ENCODE measurements at places on chromosomes 5 and 9.

DNA sequence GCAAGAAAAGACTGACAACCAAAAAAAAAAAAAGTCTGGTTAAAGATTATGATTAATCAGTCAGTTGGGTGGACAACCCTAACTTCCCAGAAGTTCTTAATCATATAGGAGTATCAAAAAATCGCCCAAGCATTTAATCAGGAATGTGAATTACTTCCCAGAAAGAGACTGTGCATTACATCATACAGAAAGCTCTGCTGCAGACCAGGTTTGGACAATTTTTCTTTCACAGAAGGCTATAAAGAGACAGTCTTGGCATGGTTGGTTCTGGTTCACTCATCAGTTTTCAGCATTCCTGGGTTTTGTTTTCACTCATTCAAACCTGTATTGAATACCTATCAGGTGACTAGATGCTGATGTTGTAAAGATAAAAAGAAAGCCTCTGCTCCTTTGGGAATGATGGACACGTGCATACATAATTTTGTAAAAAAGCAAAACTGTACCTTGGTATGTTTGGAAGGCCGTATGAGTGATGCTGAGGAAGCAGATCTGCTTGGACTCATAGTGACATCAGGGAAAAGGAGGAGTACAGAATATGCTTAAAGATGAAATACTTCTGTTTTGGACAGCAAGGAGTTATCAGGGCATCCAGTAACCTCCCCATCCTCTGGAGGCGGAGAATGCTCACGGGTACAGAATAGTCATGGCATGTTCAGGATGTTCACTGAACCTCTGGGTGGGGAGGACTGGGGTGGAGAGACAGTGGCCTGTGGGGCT, 178.4 kb downstream of the GNA14 start:
- no peak for DNase-seq

GRCh38 chr5:80755626-80756025, 100.8 kb upstream of the DHFR start:
- DNase-seq: no peak

- DNase-seq: no peak
These were observed 1.7 kb upstream of the TENT4A start for GRCh38 chr5:6711409-6712141.

GRCh38 chr9:123300554-123300953, 32.2 kb upstream of the STRBP start:
- DNase-seq: no peak

DNA sequence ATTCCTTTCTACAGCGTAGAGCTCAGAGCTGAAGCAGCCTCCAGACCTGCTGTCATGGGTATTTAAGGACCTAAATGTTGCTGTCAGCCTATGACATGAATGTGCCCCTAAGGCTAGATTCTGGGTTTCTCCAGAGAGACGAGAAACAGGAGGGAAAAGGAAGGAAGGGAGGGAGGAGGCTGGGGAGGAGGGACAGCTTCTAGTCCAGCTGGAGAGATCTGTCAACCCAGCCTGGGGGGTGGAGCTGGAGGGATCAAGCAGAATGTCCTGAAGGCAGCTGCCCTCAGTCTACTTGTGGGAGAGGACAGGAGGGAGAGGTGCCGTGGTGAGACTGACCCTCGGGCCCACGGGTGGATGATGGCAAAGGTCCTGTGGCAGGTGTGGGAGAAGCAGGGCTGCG, 1.1 kb upstream of the DBH start:
- no peak for DNase-seq

GRCh38 chr9:87465816-87466215, 31.9 kb upstream of the DAPK1 start:
- DNase-seq: no peak

DNA sequence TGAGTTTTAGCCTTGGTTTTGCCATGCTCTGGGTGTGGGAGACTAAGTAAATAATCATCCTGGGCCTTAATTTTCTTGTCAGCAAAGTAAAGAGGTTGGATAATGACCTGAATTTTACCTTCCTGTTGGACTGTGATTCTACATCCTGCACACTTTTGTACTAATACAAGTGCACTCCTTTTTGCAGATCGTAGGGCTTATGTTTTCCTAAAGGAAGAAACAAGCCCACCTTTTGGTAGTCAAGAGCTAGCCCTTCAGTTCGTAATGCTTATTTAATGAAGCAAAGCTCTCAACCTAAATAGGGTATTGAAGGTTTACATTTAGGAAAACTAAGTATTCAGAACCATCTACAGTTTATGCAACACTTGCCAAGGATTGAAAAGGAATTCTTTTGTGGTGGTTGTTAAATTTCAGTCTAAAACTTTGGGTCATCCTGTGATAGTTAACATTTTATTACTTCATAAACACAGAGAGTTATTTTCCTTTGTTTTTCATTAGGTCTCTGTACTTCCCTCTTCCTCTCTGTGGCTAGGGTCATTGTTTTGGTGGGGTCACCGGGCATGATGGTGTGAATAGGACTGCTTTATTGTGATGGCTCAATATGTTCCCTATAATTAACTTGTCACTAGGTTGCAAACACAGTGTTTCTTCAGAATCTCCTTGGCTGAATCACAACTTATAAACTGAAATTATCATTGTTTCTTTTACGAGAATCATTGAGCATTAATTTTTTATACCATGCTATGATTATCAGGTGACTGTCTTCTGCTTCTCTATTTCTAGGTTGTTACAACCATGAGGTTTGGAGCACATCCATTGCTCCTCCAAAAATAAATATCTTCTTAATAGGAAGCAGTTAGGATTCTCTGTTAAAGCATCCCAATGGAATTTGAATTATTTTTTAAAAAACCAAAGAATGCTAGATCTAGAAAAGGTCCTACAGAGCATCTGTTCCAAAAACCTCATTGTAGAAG, 28.5 kb downstream of the SPINK5 start:
- no peak for DNase-seq

DNA sequence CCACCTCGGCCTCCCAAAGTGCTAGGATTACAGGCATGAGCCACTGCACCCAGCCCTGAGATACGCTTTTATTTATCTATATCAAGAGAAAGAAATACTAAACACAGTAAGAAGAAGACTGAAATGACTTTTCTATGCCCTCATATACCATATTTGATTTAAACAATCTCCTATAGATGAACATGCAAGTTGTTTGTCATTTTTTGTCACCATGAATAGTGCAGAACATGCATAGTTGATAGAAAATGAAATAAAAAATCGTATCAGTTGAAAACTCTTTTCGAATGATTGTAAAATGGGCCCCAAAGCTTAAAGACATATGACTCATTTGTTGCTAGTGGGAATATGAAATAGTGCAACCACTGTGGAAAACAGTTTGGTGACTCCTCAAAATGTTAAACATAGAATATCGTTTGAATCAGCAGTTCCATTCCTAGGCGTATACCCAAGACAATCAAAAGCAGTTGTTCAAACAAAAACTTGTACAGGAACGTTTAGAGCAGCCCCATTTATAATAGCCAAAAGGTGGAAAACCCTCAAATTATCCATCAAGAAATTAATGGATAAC, 61.4 kb upstream of the ANKH start:
- no peak for DNase-seq

- DNase-seq: no peak
These were observed 46.2 kb downstream of the CFAP77 start for GRCh38 chr9:132456241-132456640.

- DNase-seq: no peak
These were observed 1.7 kb downstream of the CAMSAP1 start for GRCh38 chr9:135905380-135906258.

- DNase-seq: no peak
These were observed 47.7 kb downstream of the LIX1 start for GRCh38 chr5:97094579-97095317.

DNA sequence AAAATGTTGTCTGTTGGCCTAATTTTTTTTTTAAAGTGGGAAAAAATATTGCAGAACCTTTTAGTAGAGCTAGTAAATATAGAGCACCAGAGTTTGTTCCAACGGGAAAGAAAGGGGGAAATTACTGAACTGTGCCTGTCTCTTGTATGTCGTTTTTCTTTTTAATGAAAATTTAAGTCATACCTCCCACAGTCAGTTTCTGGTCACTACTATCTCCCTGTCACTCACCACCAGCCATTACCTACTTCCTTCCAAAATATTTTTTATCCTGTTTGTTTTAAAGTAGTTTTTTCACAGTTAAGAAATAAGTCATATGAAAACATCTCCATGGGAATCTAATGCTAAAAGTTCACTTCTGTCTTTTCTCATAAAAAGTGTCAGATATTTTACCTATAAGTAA, 21.3 kb downstream of the GPR151 start:
- DNase-seq: no peak

DNA sequence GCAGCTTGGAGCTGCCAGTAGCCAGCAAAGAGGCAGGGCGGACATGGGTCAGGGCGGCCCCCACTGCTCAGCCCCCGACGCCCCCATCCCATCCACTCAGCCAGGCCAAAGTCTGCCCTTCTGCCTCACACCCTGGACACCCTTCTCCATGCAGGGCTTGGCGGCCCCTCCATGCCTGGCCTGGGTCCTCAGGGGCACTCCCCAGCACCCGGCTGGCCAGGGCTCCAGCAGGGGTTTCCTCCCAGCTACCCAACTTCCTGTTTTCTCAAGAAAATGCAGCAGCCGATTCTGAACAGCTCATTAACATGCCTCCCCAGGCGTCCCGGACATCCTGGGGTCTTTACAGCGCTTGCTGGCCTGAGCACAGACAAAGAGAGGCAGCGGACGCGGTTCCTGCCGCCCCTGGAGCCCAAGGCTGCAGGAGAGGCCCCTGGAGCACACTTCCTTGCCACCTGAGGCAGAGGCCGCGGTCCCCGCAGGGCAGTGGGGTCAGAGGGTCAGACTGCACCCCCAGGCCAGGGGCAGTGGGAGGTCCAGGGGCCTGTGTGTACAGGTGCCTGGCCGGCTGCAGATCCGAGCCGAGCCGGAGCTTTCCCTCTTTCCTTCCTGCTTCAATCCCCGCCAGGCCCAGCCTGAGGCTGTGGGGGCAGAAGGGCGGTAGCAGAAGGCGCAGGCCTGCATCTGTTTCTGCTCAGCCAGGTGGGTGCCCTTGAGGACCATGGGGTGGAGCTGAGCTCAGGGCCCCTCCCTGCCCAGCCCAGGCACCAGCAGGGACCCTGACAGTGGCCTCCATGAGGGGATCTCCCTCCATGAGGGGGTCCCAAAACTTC, 18.7 kb upstream of the NRARP start:
- peak; percentile 58 for DNase-seq

- no peak for DNase-seq
These were observed 72.5 kb upstream of the RASA1 start for GRCh38 chr5:87195104-87195591.

GRCh38 chr9:109382182-109382581, 61.3 kb upstream of the EPB41L4B start:
- no peak for DNase-seq

GRCh38 chr5:102223542-102224477, 72.3 kb downstream of the SLCO4C1 start:
- no peak for DNase-seq

DNA sequence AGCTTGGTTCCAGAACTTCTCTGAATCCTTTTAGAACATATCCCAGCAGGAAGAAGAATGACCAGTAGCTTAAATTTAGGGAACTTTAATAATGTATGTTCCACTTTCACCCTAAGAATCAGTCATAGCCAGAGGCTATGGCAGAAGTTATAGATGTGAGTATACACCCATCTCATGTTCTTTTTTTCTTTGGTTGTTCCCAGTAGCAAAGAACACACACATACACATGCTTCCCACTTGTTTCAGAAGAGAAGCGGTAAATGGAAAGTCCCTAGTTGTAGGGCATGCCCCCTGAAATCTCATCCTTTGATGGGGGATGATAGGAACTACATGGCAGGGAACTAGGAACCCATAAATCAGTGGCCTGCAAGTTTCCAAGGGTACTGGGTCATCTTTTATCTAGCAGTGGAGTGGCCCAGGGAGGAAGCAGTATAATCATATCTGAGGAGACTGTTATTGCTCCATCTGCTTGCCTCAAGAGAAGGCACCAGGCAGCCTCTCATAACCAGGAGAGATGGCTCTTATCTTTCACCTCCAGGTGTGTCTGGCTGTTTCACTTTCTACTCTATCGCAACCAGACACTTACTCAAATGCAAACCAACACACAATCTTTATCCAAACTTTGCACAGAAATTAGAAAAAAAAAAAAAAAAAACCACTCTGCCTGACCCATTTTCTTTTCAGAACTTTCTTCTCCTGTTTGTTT, 109.5 kb downstream of the SNCAIP start:
- no peak for DNase-seq

- DNase-seq: no peak
These were observed 314.0 kb downstream of the SEMA5A start for GRCh38 chr5:9231842-9232241.

DNA sequence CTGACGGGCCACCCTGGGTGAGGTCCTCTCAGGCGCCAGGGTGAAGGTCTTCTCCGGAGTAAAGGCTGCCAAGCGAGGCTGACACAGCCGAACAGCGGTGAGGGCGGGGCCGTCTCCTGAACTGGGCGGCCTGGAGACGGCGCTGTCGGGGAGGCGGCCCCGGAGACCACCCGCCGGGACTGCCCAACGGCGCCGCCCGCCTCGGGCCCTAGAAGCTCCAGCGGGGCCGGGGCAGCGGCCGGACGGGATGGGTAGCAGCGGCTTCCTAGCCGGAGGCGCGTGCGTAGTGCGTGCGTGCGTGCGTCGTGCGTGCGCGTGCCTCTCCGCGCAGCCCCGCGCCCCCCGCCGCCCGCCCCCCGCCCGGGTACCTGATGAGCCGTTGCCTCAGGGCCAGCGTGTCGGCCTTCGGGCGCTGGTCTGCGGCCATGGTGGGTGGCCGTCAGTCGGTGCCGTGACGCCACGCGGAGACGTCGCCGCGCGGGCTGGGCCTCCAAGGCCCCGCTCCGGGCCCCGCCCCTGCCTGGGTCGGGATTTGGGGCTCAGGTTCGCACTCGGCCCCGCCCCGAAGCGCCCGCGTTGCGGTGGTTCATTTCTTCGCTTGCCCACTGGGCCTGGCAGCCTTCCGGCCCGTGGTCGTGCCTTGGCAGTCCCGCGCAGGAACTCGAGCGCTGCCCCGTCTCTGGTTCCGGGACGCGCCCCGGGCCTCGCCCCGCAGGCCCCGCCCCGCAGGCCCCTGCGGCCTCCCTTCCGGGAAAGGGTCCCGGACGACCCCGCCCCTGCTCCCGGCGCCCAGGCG, at the start of gene PHYKPL:
TSS of gene PHYKPL (minus strand) at position 679 of the 796 bp plus-strand sequence. CDS start at position 427, 252 bp downstream.
- peak; percentile 78 for DNase-seq

- no peak for DNase-seq
These were observed 795 bp downstream of the NDUFAF2 start for GRCh38 chr5:60945813-60946187.

DNA sequence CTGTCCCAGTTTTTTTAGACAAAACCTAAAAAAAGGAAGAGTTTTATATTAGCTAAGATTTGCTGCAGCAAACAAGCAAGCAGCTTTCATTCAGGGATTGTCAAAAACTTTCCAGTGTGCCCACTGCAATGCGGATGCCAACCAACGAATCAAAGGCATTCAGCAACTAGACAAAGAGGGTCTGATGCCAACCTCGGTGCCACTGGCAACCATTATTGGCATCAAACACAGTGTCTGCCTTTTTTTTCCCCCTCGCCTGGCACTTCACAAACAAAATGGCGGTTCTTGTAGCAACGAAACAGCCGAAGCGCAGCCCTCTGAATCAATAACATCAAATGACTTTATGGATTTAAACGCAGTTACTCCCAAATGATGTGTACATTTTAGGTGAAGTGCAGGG, 10.4 kb downstream of the NFIB start:
- no peak for DNase-seq

GRCh38 chr9:124590889-124591641, 83.9 kb upstream of the NR5A1 start:
- no peak for DNase-seq
